Activated CD4-positive, alpha-beta T cell treated with anti-CD3 and anti-CD28 coated beads for 36 hours (primary cell): ENCODE measurements at places on chromosomes 16 and 17. TPM values are rescaled to one million over a fixed set of nuclear protein-coding genes. Genes with fewer than 3 reads are reported as not detected.

The TPSB2 gene
- total RNA-seq, result not detected

The APOH gene
- total RNA-seq, result not detected

The AANAT gene
- total RNA-seq, result not detected

The FBXW10 gene
- total RNA-seq, result 0.23 TPM

The MYO15A gene
- total RNA-seq, result 1.5 TPM

GRCh38 chr17:10156948-10157607 is 41.3 kb downstream of the GAS7 start:
- no peak for DNase-seq

DNA sequence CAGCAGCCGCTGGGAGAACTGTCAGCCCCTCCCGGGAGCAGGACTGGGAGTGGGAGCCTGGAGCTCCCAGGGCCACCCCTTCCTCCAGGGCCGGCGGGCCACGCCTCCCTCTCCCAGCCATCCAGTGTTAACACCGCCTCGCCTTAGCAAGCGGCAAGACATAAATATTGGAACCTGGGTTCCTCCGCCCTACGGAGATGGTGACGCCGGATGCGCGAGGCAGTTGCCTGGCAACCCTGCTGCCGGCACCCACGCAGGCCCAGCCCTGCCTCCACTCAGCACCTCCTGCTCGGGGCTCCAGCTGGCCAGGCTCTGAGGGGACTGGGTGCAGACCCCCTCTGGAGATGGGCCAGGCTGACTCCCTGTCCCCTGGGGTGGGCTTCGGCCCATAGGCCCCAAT is 27.4 kb upstream of the CACNA1H start:
- peak; percentile 66 for DNase-seq

DNA sequence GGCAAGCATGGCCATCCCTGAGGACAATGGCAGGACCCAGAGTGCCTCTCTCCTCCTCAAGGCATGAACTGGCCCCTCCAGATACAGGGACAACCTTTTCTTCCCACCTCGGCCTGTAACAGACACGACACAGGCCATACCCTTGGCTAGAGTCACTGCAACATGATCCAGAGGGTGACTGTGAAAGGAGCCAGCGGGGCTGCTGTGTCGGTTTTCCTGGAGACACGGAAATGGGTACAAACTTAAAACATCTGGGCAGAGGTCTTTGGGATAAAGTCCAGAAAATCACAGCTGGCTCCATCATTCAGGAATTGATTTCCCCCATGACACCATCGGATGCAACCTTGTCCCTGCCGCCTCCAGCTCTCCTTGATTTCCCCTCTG is 5.3 kb downstream of the CEP295NL start:
- DNase-seq, result no peak

GRCh38 chr17:76697702-76698465 is 12.9 kb downstream of the MXRA7 start:
- no peak for DNase-seq

DNA sequence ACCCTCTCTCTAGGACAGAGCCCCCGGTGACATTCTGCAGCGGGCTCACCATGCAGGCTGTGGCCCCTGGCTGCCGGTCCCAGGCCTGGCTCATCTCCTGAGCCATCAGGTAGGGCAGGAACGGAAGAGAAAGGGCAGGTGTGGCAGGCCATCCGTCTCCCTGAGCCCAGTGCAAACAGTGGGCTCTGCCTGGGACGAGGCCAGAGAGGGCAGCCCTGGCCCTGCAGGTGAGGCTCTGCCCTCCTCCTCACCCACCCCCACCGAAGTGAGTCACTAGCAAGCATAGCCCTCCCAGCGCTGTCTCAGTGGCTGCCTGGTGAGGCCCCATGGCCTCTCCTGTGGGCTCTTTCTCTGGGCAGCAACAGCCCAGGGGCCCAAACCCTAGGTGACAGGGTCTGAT is 14.5 kb downstream of the OTOP3 start:
- DNase-seq, result no peak
